ENCODE measurements at places on chromosomes 13 and 19.
A peak's percentile ranks its signal among the peaks of the same experiment; 100 is the strongest.

GRCh38 chr19:55540619-55541018 is 3.7 kb upstream of the SBK2 start:
- H3K36me3 ChIP-seq = no peaks in the 10 kb centered on the region
- H3K4me3 ChIP-seq = no peak overlapping the region
- no peaks in the 10 kb centered on the region for H3K4me1 ChIP-seq

DNA sequence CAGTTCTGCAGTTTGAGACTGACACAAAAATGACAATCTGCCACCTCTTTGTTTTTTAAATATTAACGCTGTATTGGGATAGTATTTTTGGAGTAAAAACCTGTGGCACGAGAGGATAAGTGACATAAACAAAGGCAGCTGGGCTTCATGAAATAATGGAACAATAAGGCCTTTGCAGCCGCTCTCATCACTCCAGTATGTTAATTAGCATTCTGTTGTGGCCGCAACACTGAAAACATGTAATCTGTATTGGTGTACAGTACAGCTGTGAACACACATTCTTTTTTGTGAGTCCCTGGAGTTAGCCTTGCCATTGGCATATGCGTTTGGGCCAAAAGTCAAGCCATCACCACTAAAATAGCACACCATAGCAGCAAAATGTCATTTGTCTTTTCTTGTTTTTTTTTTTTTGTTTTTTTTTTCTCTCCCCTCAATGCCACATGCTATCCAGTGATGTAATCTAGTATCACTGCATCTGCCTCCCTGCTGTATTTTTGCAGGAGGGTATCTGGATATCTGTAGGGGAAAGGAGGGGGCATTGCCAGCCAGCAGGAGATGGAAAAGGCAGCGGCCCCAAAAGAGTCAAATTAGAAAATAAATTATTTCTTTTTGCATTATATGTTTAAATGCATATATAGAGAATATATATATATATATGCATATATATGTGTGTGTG is 885 bp upstream of the ZNF536 start:
- H3K27me3 ChIP-seq = peaks cover 27% of the 10 kb centered on the region
- no peak overlapping the region for H3K4me3 ChIP-seq
- no peaks in the 10 kb centered on the region for H3K4me1 ChIP-seq
- no peak overlapping the region for H3K27ac ChIP-seq
- H3K36me3 ChIP-seq = no peaks in the 10 kb centered on the region

- H3K27ac ChIP-seq = no peak overlapping the region
- no peaks in the 10 kb centered on the region for H3K36me3 ChIP-seq
- no peaks in the 10 kb centered on the region for H3K4me1 ChIP-seq
- H3K4me3 ChIP-seq = no peak overlapping the region
- H3K27me3 ChIP-seq = no peaks in the 10 kb centered on the region
These were observed 286.1 kb downstream of the IRS2 start for GRCh38 chr13:109500146-109500773.

GRCh38 chr13:60590800-60591747 is 194.1 kb downstream of the TDRD3 start:
- H3K27ac ChIP-seq = no peak overlapping the region
- no peaks in the 10 kb centered on the region for H3K4me1 ChIP-seq
- H3K4me3 ChIP-seq = no peak overlapping the region
- no peaks in the 10 kb centered on the region for H3K27me3 ChIP-seq
- no peak for DNase-seq
- H3K36me3 ChIP-seq = no peaks in the 10 kb centered on the region

- H3K36me3 ChIP-seq = no peaks in the 10 kb centered on the region
- no peak overlapping the region for H3K4me3 ChIP-seq
- peaks cover 7% of the 10 kb centered on the region for H3K27me3 ChIP-seq
These were observed 12.0 kb upstream of the SHFL start for GRCh38 chr19:10074153-10074552.

DNA sequence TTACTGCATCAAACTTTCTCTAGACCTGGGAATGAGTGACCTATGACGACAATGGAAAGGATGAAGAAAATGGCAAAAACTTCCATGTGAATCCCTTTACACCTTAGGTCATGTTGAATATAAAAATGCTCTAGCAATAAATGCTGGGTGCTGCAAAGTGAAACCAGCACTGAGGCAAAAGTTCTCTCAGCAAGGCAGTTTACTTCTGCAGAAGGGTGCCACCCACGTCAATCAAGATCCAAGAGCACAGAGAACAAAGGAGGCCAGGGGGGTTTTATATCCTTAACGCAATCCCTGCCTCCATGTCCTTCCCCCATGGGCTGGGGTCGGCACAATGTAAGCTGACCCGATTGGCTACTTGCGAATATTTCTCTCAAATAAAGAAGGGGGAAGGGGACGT is 38.7 kb downstream of the ZNF333 start:
- DNase-seq = no peak
- no peaks in the 10 kb centered on the region for H3K36me3 ChIP-seq
- H3K27ac ChIP-seq = no peak overlapping the region

- peak overlapping the region; percentile 71 for H3K4me3 ChIP-seq
- H3K4me1 ChIP-seq = peaks cover 49% of the 10 kb centered on the region
- H3K27ac ChIP-seq = peak overlapping the region; percentile 95
- peak; percentile 57 for DNase-seq
These were observed 10.6 kb downstream of the POU2F2 start for GRCh38 chr19:42121656-42122069.

GRCh38 chr19:31314849-31315629 is 34.2 kb downstream of the TSHZ3 start:
- H3K27me3 ChIP-seq = no peaks in the 10 kb centered on the region
- no peaks in the 10 kb centered on the region for H3K4me1 ChIP-seq
- no peak overlapping the region for H3K27ac ChIP-seq
- no peaks in the 10 kb centered on the region for H3K36me3 ChIP-seq
- DNase-seq = no peak
- no peak overlapping the region for H3K4me3 ChIP-seq

DNA sequence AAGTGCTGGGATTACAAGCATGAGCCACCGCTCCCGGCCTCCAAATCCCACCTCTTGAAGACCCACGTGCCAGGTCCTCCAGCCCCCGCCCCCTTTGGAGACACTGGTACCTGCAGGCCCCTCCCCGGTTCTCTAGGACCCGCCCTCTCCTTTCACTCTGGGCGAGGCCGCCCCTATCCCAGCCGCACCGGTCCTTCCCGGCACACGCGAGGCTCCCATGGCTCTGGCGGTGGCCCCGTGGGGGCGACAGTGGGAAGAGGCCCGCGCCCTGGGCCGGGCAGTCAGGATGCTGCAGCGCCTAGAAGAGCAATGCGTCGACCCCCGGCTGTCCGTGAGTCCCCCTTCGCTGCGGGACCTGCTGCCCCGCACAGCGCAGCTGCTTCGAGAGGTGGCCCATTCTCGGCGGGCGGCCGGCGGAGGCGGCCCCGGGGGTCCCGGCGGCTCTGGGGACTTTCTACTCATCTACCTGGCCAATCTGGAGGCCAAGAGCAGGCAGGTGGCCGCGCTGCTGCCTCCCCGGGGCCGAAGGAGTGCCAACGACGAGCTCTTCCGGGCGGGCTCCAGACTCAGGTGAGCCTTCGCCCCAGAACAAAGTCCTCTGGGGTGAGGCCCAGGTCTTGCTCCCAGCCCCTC is at the start of gene CBLC:
TSS of gene CBLC (plus strand) at position 176 of the 633 bp plus-strand sequence. CDS start at position 218, 42 bp downstream.
- no peak within 1 kb of the TSS for H3K4me3 ChIP-seq
- H3K4me1 ChIP-seq = peaks cover 3% of the 10 kb centered on the region
- DNase-seq = no peak
- no peak within 1 kb of the TSS for H3K27ac ChIP-seq
- no peaks in the 10 kb centered on the region for H3K27me3 ChIP-seq

DNA sequence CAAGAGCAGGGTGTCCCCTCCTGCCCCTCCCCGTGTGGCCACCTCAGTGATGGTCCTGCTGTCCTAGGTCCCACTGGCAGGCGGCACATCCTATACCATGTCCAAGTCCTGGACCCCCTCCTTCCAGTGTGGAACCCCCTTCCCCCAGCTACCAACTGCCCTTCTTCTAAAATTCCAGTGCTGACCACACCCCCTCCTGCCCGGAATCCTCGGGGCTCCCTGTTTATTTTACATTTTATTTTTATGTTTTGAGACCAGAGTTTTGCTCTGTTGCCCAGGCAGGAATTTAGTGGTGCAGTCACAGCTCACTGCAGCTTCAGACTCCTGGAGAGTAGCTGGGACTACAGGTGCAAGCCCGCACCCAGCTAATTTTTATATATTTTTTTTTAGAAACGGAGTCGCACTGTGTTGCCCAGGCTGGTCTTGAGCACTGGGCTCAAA is 945 bp upstream of the CPAMD8 start:
- H3K4me1 ChIP-seq = peaks cover 3% of the 10 kb centered on the region
- peaks cover 54% of the 10 kb centered on the region for H3K27me3 ChIP-seq
- no peaks in the 10 kb centered on the region for H3K36me3 ChIP-seq
- no peak overlapping the region for H3K27ac ChIP-seq
- no peak for DNase-seq

- no peak overlapping the region for H3K27ac ChIP-seq
- no peaks in the 10 kb centered on the region for H3K36me3 ChIP-seq
- no peak for DNase-seq
These were observed 1643.4 kb upstream of the MIR17HG start for GRCh38 chr13:89704040-89704439.

GRCh38 chr13:78881054-78881453 is 222.1 kb upstream of the OBI1 start:
- H3K36me3 ChIP-seq = no peaks in the 10 kb centered on the region
- no peak overlapping the region for H3K4me3 ChIP-seq
- no peaks in the 10 kb centered on the region for H3K27me3 ChIP-seq
- no peak overlapping the region for H3K27ac ChIP-seq
- no peaks in the 10 kb centered on the region for H3K4me1 ChIP-seq

- peaks cover 61% of the 10 kb centered on the region for H3K4me1 ChIP-seq
- DNase-seq = no peak
- peak overlapping the region; percentile 43 for H3K4me3 ChIP-seq
- H3K27ac ChIP-seq = peak overlapping the region; percentile 51
- peaks cover 64% of the 10 kb centered on the region for H3K36me3 ChIP-seq
These were observed 5.1 kb downstream of the UBAC2 start for GRCh38 chr13:99205621-99206220.

GRCh38 chr19:11737964-11738745 is 591 bp downstream of the ZNF823 start:
- peaks cover 15% of the 10 kb centered on the region for H3K4me1 ChIP-seq
- peak; percentile 28 for DNase-seq
- peak overlapping the region; percentile 56 for H3K27ac ChIP-seq
- peak overlapping the region; percentile 94 for H3K4me3 ChIP-seq

DNA sequence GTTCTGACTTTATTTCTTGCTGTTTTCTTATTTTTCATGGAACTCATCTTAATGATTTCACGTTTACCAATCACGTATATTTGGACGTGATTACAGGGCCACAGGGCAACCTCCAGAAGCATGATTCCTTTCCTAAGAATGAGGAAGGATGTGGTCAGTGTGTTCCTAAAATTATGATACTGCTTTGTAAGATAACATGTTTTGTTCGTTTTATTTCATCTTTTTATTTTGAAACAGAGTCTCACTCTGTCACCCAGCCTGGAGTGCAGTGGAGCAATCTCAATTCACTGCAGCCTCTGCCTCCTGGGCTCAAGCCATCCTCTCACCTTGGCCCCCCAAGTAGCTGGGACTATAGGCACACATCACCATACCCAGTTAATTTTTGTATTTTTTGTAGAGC is 24.8 kb upstream of the LAIR1 start:
- H3K36me3 ChIP-seq = no peaks in the 10 kb centered on the region
- peaks cover 14% of the 10 kb centered on the region for H3K27me3 ChIP-seq
- no peak for DNase-seq

DNA sequence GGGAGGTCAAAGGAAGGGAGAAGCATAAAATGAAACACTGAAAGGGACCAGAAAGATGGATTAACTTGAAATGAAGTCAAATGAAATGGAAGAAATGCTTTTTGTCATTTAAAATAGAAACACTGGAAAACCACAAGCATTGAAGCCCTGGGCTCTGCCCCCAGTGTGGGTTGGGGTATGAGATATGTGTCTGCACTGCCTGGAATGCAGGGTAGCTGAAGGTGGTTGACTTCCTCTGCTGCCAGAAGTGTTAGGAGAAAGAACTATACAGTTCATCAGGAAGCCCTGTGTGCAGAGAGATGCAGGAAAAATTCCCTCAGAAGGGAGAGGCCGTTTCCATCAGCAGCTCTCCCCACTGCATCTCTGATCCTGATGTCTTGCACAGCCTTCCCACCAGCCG is 69.2 kb downstream of the DHRS12 start:
- H3K4me3 ChIP-seq = no peak overlapping the region
- no peaks in the 10 kb centered on the region for H3K27me3 ChIP-seq
- H3K36me3 ChIP-seq = peaks cover 19% of the 10 kb centered on the region
- no peak overlapping the region for H3K27ac ChIP-seq

GRCh38 chr13:105790923-105791322 is 744.5 kb downstream of the EFNB2 start:
- no peak overlapping the region for H3K4me3 ChIP-seq
- no peaks in the 10 kb centered on the region for H3K36me3 ChIP-seq

DNA sequence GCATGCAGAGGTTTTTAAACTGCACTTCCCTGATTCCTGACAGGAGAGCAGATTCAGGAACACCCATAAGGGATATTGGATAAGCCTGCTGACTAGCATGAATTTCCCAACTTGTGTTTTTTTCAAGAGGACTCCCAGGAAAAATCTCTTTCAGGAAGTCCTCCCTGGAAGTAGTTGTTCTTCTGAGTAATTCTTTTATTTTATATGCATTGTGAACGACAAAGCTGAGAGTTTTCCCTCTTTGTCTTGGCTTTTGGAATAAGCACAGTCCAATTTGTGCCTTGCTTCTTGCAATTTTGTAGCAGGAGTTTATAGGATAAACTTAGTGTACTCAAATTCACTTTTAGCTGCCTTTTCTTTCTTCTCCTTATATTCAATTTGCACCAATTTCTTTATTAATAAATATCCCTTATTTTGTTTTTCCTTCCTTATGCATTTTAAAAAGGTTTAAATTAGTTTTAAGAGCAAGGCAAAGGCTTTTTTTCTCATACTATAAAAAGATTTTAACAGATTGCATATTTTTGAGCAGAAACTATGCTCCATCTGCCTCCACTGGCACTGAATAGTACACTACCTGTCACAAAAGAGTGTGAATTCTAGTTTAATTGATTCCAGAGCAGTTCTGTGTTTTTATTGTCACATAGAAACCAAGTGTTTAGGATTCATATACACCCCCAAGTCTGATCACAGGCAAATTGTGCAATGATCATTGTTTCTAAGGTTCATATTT is 543.3 kb upstream of the SPRY2 start:
- H3K27me3 ChIP-seq = no peaks in the 10 kb centered on the region
- no peak overlapping the region for H3K4me3 ChIP-seq
- no peaks in the 10 kb centered on the region for H3K36me3 ChIP-seq
- no peak overlapping the region for H3K27ac ChIP-seq

DNA sequence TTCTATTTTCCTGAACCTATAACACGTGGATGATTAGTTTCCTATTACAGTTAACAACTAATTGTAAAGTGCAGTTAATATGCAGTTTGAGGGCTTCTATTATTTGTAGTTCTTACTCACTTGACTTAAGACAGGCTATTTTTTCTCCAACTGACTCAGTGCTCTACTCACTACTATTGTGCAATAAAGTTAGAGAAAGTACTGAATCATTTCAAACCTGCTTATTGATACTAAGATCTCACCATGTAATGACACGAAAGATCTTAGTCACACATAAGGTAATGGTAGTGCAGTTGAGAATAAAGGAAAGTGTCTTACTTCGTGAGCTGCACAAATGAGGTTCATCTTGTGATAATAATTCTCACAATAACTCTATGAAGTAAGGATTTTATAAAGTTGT is 22.8 kb upstream of the ITM2B start:
- no peaks in the 10 kb centered on the region for H3K36me3 ChIP-seq
- no peak overlapping the region for H3K27ac ChIP-seq
- no peaks in the 10 kb centered on the region for H3K4me1 ChIP-seq
- no peak overlapping the region for H3K4me3 ChIP-seq

All from activated T-helper 2 cell treated with anti-CD3 and anti-CD28 coated beads, Interferon-gamma antibody, Interleukin-2, Interleukin-4, amounts not matched to agents 10 μg/mL and 5 μg/mL and 100 μg/mL, durations not matched to agents 14 hours and 24 hours and 36 hours (primary cell).